ENCODE measurements at places on chromosomes 1 and 21.

- no peak for DNase-seq
Measured at GRCh38 chr1:151918819-151919610, 9.7 kb upstream of the THEM4 start.

DNA sequence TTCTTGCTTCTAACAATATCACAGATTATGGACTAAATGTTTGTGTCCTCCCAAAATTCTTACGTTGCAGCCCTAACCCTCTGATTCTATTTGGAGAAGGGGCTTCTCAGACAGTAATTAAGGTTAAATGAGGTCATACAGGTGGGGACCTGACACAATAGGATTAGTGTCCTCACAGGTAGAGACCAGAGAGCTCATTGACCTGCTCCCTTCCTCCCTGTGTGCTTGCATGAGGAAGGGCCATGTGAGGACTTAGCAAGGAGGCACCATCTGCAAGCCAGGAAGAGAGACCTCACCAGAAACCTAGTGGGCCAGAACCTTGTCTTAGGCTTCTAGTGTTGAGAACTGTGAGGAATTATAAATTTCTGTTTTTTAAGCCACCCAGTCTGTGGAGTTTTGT lies 322.6 kb downstream of the SMYD3 start:
- DNase-seq, result no peak

GRCh38 chr1:193593147-193593885 lies 406.9 kb upstream of the B3GALT2 start:
- DNase-seq, result no peak

- no peak for DNase-seq
Measured at GRCh38 chr1:119879510-119880434, 16.5 kb downstream of the ADAM30 start.

- DNase-seq, result no peak
Measured at GRCh38 chr1:27428316-27429028, 36.0 kb downstream of the GPR3 start.

- no peak for DNase-seq
Measured at GRCh38 chr1:38881487-38881886, at the start of gene GJA9. Gene GJA9 (minus strand): TSS chr1:38881587. CDS start chr1:38876098, 5,489 bp downstream.

- peak; percentile 81 for DNase-seq
Measured at GRCh38 chr1:232793944-232794343, 11.3 kb upstream of the MAP10 start.

GRCh38 chr1:36085686-36086526 lies 2.0 kb downstream of the TEKT2 start:
- no peak for DNase-seq

- DNase-seq, result no peak
Measured at GRCh38 chr1:244041466-244042120, 9.5 kb upstream of the ZBTB18 start.

DNA sequence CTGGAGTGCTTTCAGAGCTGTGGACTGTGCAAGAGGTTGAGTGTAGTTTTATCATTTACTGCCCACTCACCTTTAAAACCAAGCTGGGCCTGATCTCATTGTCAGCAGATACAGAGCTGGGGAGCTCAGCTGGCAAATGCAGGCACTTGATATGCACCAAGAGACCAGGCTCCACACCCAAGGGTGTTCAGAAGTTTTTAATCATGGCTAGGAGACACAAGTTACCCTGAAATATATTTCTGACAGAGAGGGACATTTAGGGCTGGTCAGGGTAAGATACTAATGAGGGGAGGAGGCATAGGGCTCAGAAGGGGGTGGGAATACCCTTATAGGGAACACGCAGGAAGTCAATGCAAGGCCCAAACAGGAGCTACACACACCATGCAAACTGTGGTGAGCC lies 153.7 kb downstream of the ELAVL4 start:
- DNase-seq, result no peak

Measured in GM23248 (cell line).